ENCODE measurements at places on chromosomes 2 and 18. TPM values are rescaled to one million over a fixed set of nuclear protein-coding genes. Genes with fewer than 3 reads are reported as not detected.

DNA sequence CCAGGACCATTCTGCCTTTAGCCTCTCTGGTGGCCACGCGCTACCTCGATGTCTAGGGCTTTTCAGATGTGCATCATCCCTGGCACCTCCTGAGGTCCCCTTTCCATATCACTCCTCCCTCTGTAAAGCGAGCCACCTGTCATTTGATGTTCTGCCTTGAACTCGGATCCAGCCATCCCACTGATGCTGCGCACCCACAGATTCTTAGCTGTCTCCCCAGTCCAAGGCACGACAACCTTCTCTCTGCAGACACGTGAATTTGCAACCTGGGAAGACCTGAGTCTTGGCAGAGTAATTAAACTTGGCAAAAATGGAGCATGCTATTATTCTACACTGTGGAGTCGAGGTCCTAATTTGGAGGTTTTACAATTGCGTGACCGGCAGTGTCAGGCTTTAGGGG, 61.9 kb downstream of the NGEF start:
- ATAC-seq, result no peak

DNA sequence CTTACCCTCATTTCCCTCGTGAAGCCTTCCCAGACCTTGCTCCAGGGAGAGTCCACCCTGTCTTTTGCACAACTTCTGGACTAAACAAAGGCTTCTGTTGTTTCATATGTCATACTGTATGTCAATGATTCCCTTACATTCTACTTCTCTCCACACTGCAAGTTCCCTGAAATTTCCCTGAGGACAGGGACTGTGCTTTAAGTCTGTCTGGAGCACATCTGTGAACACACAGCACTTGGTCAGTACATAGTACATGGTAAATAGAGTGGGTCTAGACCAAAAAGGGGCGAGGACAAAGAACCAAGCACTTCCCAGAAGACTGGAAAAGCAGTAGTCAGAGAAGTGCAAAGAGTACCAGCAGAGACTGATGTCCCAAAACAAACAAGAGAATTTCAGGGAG, 23.7 kb upstream of the IMPA2 start:
- ATAC-seq, result no peak

DNA sequence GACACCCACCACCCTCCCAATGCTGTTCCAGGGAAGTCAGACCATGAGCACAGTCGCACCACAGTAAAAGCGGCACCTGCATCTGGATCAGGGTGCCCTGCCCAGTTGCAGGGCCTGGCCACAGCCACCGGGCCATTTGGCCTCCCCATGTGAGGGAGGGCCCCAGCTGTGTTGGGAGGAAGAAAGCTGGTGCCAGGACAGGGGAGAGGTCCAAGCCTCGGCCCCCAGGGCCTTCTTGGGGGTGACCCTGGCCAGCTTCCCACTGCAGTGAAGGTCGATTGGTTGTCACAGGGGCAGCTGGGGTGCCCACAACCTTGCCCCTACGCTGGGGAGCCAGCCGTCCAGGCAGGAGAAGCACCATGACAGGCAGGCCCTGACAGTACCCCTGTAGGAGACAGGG, 183.2 kb upstream of the RAB6C start:
- ATAC-seq, result no peak

- ATAC-seq, result peak; percentile 90
Measured at GRCh38 chr18:58247363-58247834, 203.4 kb downstream of the NEDD4L start.

Gene TMEM200C
- 5.1 TPM for total RNA-seq

Gene CFAP65
- 0.64 TPM for total RNA-seq

All from motor neuron (in vitro differentiated cells).